AG04449 (cell line): ENCODE measurements at places on chromosomes 5 and 9.

DNA sequence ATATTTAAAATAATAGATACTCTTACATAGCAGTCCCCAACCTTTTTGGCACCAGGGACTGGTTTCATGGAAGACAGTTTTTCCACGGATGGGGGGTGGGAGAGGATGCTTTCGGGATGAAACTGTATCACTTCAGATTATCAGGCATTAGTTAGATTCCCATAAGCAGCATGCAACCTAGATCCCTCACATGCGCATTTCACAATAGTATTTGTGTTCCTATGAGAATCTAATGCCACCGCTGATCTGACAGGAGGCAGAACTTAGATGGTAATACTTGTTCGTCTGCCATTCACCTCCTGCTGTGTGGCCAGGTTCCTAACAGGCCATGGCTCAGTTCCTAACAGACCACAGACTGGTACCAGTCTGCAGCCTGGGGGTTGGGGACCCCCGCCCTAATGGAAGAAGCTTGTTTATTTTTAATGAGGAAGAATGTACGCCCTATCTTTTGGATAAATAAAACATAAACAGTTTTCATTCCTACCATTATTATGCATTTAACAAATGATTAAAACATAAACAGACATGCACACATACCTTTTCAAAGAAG, 187.7 kb downstream of the ZSWIM6 start:
- no peak for DNase-seq

DNA sequence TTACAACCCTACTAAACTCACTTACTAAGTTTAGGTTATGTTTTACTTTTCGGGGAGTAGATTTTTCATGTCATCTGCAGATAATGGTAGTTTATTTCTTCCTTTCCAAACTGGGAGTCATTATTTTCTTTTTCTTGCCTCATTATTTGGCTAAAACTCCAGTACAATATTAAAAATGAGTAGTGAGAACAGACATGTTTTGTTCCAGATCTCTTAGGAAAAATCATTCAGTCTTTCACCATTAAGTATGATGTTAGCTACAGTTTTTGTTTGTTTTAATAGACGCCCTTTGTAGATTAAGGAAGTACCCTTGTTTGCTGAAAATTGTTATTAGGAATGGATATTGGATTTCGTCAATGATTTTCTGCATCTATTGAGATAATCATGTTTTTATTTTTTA, 472.0 kb upstream of the PAPPA start:
- no peak for DNase-seq

DNA sequence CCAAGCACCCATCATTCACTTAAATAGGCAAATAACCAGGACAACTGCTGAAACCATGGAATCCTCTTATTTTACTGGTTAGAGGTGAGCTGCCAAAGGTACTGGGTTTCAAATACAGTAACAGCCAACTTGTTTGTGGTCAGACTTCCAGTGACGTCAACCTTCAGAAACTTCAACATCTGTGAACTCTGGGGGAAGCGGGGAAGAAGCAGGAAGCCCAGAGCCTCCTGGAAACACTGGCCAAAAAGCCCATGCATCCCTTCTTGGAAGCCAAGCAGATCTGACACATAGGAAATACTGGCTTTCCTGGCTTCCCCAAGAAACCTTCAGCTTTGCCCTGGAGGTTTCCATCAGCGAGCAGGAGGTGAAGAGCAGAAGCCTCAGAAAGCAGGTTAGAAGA, 4.9 kb upstream of the FRRS1L start:
- DNase-seq = no peak

DNA sequence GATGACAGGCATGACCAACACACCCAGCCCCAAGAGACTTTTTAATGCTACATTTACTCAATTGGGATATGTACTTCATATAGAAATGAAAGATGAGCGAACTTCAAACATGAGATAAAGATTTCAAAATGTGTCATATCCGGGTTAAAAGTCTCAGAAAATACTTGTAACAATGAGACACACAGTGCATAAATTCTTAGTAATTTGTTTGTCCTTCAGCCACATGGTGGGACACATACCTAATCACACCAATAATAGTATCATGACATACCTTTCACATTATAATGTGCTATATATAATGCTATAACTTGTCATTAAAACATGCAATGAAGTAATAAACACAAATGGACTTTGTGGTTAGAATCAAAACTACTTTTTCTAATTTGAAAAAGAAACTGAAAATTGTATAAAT, 204.7 kb upstream of the RFX3 start:
- no peak for DNase-seq
